ENCODE measurements at places on chromosomes 12 and 14.

- no peak for DNase-seq
Measured at GRCh38 chr14:92670160-92670559, 78.3 kb downstream of the LGMN start.

- no peak for DNase-seq
Measured at GRCh38 chr12:8943565-8944186, 5.8 kb downstream of the M6PR start.

- no peak for DNase-seq
Measured at GRCh38 chr12:60075091-60075490, 479.3 kb downstream of the SLC16A7 start.

DNA sequence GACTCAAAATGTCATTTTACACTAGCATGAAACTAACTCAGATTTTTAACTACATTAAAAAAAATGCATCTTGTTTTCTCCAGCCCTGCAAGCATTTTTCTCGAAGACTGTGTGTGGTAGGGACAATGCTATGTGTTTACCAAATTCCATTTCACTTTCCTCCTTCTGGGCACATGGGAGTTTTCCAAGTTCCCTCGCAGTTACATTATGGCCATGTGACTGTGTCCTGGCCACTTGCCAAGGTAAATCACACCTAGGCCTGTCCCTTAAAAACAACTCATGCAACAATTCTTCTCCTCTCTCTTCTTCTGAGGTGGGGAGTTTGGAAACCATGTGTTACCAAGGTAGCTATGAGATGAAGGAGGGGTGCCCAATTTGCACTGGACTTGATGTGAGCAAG is 108.7 kb downstream of the SYT10 start:
- no peak for DNase-seq

DNA sequence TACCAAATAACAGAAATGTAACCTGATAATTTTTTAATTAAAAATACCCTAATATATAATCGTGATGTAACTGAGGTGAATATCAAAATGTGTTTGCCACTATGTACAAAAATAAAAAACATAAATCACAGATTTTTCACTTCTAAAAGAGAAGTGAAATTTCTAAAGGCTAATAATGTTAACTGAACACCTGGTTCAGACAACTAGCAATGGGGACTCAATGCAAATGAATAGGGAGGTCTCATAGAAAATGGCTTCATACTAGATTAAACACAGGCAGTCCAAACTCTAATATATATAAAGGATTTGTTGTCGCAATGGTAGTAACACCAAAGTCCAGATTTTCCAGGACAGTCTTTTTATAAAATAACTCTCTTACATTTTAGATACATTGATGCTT is 365.4 kb upstream of the ATP2B1 start:
- DNase-seq: no peak

DNA sequence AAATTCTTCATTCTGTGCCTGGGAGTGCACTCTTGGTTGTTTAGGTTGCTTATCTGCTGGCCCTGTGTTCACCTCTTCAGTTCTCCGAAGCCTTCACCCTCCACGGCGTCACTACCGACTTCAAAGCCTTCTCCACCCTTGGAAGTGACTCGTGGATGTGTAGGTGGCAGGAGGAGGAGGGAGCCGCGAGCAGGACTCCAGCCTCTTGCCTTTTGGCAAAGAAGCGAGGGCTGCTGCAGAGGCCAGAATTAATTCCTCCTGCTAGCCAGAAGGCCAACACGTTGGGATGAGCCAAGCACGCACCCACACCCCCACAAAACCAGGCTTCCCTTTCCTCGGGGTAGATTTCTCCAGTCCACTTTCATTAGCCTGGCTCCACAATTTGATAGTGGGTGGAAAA is 86.5 kb downstream of the TBX5 start:
- no peak for DNase-seq

GRCh38 chr12:128388461-128389000 is 121.6 kb downstream of the TMEM132C start:
- no peak for DNase-seq

DNA sequence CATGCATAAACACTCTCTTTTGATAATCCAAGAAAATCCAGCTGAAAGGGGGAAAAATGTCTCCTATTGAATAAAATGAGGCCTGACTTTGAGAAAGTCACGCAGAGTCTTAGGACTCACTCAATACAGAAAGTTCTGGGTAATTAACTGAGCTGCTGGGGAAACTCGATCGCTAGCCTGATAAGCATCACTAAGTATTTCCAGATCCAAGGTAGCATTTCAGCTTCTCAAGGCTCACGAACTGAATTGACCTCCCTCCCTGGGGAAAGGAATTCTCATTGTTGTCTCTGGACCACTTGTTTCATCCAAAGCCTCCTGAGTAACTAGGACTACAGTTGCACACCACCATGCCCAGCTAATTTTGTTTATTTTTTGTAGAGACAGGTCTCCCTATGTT is 13.8 kb upstream of the ANAPC5 start:
- no peak for DNase-seq

DNA sequence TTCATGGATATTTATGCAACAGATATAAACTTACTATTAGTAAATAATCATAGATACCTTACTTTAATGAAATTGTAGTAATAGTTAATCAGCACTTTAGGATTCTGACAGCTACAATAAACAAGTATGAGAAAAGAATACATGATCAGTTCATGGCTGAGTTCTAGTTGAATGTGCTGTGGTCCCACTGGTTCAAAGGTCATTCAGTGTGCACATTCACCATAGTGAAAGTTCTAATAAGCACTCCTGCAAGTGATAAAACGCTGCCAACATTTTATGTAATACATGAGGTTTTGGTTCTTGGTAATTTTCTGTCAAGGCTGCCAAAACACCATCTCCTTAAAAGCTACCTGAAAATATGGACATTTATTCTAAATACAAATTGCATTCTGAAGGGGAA is 92.6 kb downstream of the NUMB start:
- DNase-seq: no peak

DNA sequence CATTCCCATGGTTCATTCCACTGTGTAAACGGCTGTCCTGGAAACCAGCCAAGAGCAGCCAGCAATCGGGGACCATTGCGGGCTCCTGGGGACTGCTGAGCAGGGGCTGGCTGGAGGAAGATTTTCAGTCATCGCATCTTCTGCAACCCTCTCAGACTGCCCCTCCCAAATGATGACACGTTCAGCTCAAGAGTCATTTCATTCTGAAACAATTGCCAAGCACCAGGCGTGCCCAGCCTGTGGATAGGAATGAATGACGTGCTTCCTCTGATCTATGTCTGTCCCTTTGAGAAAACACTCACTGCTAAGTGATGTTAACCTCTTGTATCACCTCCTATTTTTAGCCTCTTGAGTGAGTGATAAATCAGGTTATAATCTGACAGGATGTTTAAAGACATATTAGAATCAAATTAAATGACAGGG is 62.0 kb downstream of the NDUFA12 start:
- DNase-seq: no peak

DNA sequence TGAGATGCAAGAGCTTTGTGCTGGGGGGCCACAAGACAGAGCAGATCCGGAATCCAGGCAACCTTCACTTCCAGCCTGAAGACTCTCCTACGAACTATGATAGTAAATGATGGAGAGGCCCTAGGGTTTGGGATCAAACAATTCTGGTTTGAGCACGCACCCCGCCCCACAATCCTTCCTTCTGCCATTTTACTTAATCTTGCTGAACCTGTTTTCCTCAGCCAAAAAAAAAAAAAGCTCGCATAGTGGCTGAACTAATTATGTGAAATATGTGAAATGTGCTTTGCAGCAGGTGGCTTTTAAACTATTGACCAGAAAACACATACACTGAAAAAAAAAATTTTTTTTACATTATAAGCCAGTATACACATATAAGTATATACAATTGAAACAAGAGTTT is 667 bp upstream of the ITFG2 start:
- DNase-seq: no peak

GRCh38 chr12:27104546-27104945 is 22.2 kb upstream of the C12orf71 start:
- no peak for DNase-seq

- DNase-seq: no peak
Measured at GRCh38 chr12:90965204-90965603, 10.2 kb upstream of the CCER1 start.

DNA sequence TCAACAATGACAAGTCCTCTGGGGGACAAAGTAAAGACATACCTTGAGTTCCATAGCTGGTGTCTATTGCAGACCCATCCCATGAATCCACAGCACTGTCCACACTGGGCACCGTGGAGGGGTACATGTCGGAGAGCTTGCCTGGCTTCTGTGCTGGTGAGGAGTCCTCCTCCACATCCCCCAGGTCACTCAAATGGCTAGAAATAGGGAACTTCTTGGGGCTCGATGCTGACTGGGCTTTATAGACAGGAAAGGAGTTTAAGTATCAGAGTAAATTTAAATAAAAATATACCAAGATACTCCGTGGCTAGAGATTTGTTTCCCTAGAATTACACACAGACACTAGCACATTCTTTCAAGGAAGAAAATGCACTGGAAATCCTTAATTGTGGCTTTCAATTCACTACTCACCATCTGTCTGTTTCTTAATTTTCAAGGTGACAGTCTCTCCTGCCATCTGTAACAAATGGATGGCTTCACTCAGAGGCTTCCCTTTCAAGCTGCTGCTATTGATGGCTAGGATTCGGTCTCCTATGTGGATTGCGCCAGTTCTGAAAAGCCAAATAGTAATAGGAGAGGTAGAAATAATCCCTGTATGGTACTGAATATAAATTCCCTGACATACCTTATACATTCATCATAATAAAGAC is 90.1 kb downstream of the HELB start:
- no peak for DNase-seq

GRCh38 chr12:16348435-16349130 is 1.1 kb downstream of the MGST1 start:
- no peak for DNase-seq

GRCh38 chr12:125092872-125093680 is 27.8 kb downstream of the AACS start:
- DNase-seq: no peak

- DNase-seq: no peak
Measured at GRCh38 chr14:33509454-33509853, 441.4 kb downstream of the EGLN3 start.

- no peak for DNase-seq
Measured at GRCh38 chr12:3214526-3215365, 137.6 kb downstream of the TSPAN9 start.

DNA sequence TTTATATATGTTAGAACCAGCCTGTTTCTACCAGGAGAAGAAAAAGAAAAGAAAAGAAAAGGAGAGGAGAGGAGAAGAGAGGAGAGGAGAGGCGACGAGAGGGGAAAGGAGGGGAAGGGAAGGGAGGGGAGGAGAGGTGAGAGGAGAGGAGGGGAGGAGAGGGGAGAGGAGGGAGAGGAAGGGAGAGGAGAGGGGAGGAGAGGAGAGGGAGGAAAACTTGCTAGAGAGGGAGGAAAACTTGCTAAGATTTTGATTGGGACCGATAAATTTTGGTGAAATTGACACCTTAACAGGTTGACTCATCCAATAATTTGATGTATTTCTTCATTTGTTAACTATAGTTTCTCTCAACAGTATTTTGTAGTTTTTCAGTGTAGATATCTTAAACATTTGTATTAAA is 164.0 kb upstream of the SYT1 start:
- DNase-seq: no peak

GRCh38 chr14:25756876-25757275 is 706.9 kb upstream of the STXBP6 start:
- no peak for DNase-seq

- DNase-seq: no peak
Measured at GRCh38 chr12:10395390-10395998, 5.7 kb upstream of the KLRK1 start.

- no peak for DNase-seq
Measured at GRCh38 chr14:92456215-92457015, 57.2 kb upstream of the RIN3 start.

GRCh38 chr12:70640901-70641300 is 3.7 kb upstream of the PTPRB start:
- no peak for DNase-seq

DNA sequence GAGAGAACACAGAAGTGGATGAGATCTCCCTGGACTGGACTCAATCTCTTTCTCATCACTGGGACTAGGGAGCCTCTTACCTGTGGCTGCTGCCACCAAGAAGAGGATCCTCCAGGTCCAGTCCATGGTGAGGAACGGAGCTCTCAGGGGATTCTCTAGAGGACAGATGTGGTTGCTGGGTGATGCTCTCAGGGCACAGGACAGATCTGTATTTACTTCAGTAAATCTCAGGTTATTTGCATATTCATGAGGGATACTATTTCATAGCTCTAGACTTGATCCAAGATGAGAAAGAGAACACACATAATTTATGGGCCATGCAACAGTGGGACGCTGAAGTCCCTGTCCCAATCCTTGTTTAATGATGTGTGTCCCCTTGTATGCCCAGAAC is 460.5 kb downstream of the TMEM121 start:
- DNase-seq: no peak

DNA sequence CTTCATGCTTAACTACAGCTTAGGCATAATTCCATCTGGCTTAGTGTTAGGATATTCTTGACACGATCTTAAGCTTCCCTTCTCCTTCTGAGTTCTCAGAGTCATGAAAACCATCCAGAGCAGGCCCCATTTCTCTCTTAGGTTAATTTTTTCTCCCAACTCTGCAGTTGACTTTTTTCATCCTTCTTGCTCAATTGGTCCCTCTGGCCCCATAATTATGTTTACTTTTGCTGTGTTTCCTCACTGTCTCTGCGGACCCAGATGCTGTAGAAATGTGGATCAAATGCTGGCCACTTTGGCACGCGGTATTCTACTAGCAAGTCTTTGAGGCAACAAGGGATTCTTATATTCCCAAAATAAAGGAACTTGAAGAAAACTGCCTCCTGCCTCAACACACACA is 9.5 kb downstream of the TMEM132C start:
- no peak for DNase-seq

- no peak for DNase-seq
Measured at GRCh38 chr14:21723431-21724045, 49.9 kb upstream of the OR4E1 start.

GRCh38 chr14:52485350-52485960 is 66.8 kb downstream of the TXNDC16 start:
- no peak for DNase-seq

- no peak for DNase-seq
Measured at GRCh38 chr14:61351477-61351876, 30.1 kb downstream of the PRKCH start.

GRCh38 chr12:4934407-4935035 is 24.8 kb downstream of the KCNA1 start:
- DNase-seq: no peak

DNA sequence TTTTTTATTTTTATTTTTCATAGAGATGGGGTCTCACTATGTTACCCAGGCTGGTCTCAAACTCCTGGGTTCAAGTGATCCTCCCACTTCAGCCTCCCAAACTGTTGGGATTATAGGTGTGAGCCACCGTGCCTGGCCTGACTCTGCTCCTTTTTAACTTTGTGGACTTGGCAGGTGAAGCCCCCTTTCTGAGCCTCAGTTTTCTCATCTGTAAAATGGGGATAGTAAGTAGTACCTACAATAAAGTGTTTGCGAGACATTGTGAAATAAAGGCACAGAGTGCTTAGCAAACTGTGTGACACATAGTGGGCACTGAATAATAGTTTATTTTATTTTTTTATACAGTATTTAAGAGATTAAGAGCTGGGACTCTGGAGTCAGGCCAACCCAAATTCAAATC is 21.1 kb upstream of the MED13L start:
- no peak for DNase-seq

Measured in stimulated activated CD8-positive, alpha-beta memory T cell treated with anti-CD3 and anti-CD28 coated beads, Interleukin-4, amount 100 ng/mL, for 1 hour (primary cell).